Hippocampal formation (tissue), 2 donors: ENCODE measurements at places on chromosomes 5 and 9.

GRCh38 chr9:118721923-118722322, 647.3 kb downstream of the BRINP1 start:
- DNase-seq = no peak

GRCh38 chr5:134178096-134178419, 1.3 kb upstream of the SKP1 start:
- DNase-seq = no peak

GRCh38 chr5:16870878-16871277, 65.2 kb downstream of the MYO10 start:
- DNase-seq = no peak

GRCh38 chr5:141632650-141633049, 4.0 kb downstream of the HDAC3 start:
- no peak for DNase-seq

DNA sequence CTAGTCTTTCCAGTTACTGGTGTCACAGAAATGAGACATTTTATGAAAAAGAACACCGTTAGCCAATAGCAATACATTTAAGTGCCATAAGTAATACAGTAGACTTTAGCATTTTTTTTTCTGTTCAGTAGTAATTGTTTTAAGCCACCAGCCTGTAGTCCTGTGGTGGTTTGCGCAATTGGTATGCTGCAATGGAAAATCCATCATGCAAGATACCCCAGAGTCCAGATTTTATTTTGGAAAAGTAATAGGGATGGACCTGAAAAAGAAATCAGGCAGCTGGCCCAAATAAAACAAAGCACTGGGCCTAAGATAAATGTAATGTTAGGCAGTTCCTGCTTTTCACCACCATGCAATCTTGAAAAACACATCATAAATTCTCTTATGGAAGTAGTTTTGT, 94.6 kb upstream of the RASGRF2 start:
- no peak for DNase-seq

DNA sequence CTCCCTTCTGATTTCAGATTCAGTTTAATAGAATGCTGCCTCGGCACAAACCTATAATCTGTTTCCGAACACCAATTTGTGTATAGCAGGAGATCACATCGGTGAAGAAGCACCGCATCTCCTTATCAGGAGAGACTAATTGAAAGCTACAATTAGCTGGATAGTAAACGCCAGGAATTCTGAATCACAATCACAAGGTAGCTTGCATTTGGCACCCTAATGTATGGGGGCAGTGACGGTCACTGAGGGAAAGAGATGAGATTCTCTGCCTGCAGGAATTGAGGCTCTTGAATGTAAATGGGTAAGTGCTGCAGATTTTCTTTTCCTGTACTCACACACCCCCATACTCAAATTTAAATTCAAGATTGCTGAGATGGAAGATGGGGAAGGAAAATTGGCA, 373.6 kb upstream of the ZNF608 start:
- no peak for DNase-seq

GRCh38 chr5:87776785-87777184, 364.1 kb upstream of the CCNH start:
- no peak for DNase-seq

DNA sequence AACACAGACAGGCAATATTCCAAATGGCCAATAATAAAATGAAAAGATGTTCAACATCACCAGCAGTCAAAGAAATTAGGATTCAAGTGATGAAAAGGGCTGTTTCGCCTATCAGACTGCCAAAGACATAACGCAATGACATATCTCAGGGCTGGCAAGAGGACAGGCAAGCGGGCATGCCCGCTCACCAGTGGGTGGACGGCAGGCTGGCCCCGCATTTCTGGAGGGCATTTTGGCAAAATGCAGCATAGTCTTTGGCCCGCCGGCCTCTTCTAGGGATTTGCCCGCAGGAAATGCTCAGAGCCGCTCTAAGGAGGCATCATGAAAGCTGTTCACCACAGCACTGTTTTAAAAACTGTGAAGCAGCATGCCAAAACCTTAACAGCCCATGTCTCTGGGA, 1.4 kb upstream of the PPP1R26 start:
- no peak for DNase-seq

GRCh38 chr5:125023673-125024072, 277.2 kb upstream of the ZNF608 start:
- DNase-seq = no peak

- no peak for DNase-seq
Observed at GRCh38 chr5:151219789-151220188, 4.1 kb downstream of the CCDC69 start.

DNA sequence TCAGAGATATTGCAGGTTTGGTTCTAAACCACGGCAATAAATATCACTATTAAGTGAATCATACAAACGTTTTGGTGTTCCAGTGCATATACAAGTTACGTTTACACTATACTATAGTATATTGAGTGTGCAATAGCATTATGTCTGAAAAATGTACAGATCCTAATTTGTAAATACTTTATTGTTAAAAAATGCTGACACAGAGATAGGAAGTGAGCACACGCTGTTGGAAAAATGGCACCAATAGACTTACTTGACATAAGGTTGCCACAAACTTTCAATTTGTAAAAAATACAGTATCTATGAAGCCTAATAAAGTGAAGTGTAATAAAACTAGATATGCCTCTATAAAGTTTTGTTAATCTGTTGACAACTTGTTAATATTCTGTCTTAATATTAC, 16.0 kb downstream of the CFAP90 start:
- DNase-seq = no peak

DNA sequence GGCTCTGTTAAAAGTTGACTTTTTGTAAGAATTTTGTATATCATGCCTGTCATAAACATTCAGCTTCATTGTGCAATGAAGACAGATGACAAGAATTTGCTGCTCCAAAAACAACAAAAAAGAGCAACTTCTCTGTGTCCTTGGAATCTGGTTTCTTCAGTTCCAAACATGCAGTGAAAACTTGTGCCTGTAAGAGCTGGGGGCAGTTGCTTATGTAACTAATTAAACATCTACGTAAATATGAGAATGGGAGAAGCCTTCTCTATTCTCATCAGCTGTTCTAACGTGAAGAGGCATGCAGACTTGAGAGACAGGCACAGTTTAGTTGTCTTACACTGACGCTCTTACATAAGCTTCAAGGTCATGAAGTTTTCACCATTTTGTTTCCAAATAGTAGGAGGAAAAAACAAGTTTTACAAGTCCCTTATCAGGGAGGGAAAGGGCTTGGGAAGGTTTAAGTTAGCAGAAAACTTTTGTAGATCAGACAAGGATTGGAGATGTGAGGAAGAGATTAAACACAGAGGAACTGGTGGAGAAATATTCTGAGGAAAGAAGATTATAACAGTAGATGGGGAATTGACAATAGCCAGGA, 170.4 kb downstream of the RFK start:
- DNase-seq = no peak

DNA sequence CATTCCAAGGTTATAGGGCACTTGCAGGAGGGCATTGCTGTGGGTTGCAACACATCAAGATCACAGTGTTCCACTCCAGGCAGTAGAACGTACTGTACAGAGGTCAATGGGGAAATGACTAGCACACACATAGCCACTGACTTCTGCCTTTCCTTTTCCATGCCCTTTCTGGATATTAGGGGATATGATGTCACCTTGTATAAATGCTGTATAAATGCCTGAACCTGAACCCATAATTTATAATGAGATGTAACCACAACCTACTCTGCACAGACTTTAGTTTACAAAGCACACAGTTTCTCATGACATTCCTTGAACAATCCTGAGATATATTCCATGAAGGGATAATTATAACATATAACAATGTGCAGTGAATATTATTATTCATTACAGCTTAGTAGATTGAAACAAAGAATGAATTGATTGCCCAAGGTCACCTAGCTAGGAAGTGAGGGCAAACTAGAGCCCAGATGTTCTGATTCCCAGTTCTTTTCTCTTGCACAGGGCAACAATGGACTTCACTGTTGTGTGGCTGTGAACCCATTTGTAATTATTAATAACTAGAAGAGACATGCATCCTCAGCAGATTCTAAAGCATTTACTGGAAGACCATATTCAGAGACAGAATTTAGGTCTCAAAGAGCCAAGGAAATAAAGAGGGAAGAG, 5.6 kb upstream of the ABLIM3 start:
- no peak for DNase-seq

GRCh38 chr9:127525401-127526188, 74.3 kb downstream of the LRSAM1 start:
- DNase-seq = no peak

DNA sequence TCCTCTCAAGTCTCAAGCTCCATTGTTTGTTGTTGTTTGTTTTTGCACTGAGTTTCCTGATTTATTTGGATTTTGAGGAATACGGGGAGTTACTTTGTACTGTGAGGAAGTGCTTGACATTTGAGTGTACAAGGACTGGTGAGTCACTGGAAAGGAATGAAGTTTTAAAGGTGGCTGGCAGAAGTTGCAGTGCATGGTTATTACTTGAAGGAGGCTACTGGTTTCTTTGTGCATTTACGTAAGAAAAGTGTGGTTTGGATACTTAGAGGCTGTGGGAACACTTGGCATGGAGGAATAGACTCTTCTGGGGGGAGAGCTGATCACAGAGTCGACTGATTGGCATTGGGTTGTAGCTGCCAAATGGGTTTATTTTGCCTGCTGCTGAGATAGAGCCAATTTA, 919.0 kb downstream of the TAF11L14 start:
- no peak for DNase-seq

DNA sequence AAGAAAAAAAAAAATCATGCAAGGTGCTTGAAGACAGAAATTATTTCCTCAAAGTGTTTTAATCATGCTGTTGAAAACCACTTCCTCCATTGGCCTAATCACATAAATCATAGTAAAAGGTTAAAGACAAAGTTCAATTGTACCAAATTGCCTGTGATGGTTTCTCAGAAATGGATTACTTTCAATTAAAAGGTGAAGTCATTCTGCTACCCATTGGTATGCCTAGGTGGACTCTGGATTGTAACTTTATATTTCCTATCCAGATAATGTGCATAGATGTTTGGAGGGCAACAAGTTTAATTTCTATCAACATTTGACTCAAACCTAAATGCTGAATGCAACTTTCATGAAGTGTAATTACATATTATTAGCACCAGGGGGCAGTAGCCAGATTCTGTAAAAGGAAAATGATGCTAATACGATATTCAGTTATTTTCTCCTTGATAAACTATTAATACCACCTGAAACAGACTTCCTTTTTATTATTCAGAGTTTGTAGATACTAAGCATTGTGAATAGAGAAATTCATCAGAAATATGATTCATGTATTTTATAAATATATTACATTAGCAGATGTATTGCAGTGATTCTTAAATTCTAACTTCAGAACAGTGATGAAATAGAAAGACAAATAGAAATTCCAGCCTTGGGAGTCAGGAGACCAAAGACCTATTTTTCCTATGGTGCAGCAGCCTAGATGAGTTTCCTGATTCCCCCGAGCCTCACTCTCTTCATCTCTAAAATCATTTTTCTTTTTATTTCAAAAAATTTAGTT, 148.2 kb downstream of the CAAP1 start:
- DNase-seq = no peak

GRCh38 chr5:78317515-78317914, 23.0 kb upstream of the AP3B1 start:
- no peak for DNase-seq

DNA sequence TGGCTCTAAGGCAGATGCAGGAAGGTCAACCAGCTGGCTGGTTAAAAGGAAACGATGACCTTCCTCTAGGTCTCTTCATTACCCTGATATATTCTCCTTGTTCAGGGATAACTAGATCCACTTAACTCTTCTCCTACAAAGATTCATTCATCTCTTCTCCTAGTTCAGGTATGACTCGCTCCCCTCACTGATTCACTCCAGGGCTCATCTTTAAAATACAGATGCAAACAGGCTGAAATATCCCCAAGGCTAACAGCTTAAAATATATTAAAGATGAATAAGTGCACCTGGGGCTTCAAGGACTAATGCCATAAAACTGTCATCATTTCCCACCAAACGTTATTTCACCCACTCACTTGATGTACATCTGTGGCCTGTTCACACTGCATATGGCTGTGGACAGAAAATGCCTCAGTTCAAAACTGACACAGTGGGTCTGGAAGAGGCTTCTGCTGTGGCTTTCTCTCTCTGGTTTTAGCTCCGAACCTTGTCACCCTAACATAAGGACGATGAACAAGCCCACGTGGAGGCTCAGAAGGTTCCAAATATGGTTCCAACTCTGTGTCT, 366.9 kb downstream of the DEPDC1B start:
- no peak for DNase-seq

DNA sequence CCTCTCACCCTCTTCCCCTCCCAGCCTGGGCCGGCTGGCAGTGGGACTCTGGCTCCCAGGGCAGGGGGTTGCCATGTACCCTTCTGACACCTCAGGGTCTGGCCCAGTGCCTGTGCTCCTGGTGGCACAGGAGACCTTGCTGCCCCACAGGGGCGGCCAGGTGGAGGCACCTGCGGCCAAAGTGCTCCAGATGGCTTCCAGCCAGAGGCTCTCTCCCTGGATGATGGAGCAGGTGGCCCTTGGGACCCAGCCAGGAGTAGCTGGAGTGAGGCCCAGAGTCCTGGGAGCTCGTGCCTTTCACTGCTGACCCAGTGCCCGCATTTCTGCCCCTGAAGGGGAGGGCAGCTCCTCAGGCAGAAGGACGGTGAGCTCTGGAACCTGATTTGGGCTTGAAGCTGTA, 87.3 kb downstream of the NTNG2 start:
- no peak for DNase-seq

- DNase-seq = no peak
Observed at GRCh38 chr5:131545845-131546244, 89.2 kb downstream of the RAPGEF6 start.

GRCh38 chr9:127319366-127320114, 55.0 kb downstream of the GARNL3 start:
- DNase-seq = no peak

DNA sequence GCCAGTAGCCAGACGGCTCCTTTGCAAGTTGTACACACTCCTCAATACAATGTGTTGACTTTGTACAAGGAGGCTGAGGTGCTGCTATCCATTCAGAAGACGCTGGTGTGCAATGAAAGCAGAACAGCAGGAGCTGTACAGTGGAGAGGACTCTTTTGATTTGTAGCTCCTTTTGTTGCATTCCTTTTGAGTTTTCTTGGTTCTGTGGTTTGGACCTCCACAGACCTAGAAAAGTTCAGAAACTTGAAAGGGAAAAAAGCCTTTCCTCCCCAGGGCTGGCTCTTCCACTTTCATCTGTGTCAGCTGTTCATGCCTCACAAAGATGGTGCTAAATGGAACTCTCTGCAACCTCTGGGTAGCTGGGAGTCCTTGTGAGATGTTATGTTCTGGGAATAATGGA, 117.4 kb downstream of the MAT2B start:
- no peak for DNase-seq

- no peak for DNase-seq
Observed at GRCh38 chr9:127502706-127503378, 51.5 kb downstream of the LRSAM1 start.

GRCh38 chr5:111954516-111955395, 197.8 kb upstream of the NREP start:
- DNase-seq = no peak

DNA sequence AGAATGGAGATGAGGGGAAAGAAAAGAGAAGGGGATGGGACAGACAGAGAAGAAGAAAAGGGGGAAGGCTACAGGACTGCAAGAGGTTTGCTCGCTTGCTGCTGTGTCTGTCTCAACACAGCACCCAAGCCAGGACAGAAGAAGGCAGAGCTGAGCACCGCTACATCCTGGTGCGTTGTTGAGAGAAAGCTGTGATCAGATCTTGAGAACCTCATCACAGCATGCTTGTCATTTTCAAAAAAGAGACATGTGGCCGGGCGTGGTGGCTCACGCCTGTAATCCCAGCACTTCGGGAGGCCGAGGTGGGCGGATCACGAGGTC, 110.9 kb downstream of the NXNL2 start:
- no peak for DNase-seq

- DNase-seq = no peak
Observed at GRCh38 chr5:176836811-176837706, 26.7 kb downstream of the UNC5A start.

GRCh38 chr5:120463006-120463680, 957 bp upstream of the PRR16 start:
- DNase-seq = no peak
